ENCODE measurements at places on chromosomes 7 and 10.
A peak's percentile ranks its signal among the peaks of the same experiment; 100 is the strongest.

DNA sequence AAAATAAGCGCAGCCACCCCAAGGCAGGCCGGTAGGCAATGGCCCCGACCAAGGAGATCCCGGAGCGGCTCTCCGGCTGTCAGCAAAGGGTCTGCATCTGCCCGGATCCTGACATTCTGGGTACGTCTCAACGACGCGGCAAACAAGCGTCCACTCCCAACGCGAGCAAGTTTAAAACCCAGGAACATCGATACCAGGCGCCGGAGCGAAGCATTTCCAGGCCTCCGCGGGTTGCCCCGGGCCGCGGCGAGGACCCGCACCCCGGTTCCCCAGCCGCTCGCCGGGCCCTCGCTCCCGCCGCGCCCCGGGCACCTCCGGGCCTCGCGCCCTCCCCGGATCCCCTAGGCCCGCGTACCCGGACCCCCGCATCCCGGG lies 453 bp downstream of the URGCP start:
- DNase-seq, result no peak

DNA sequence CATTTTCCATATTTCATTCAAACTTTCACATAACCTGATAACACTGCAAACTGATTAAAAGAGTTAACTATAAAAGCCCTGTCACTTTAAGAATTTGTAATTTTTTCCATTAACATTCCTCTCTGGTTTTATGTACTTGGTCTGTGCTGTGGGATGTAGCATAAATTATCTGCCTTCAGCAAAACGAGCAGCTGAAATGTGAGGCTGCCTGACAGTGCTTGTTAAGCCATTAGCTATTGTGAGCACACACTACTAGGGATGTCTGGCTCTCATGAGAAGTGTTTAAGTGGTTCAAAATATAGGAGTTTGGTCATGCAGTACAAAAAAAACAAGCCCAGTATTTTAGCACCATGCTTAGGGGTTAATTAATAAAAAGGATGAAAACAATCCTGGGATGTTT lies 63.0 kb downstream of the HOXA1 start:
- DNase-seq, result no peak

DNA sequence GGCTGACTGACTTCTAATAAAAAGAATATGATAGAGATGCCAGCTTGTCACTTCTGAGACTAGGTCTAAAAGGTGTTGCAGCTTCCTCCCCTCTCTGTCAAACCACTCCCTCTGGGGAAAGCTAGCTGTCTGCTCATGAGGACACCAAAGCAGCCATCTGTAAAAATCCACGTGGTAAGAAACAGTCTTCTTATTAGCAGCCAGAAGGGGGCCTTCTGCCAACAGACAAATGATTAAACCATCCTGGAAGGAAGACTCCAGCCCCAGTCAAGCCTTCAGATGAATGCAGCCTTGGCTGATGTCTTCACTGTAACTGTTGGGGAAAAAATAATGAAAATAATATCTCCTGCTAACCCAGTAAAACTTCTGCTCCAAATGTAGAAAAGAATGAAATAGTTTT lies 41.9 kb upstream of the DAGLB start:
- DNase-seq, result no peak

- DNase-seq, result no peak
Observed at GRCh38 chr10:35896001-35896400, 253.9 kb upstream of the FZD8 start.

GRCh38 chr10:71751515-71752224 lies 21.6 kb downstream of the VSIR start:
- no peak for DNase-seq

GRCh38 chr10:122142641-122143237 lies 128.4 kb upstream of the BTBD16 start:
- no peak for DNase-seq

DNA sequence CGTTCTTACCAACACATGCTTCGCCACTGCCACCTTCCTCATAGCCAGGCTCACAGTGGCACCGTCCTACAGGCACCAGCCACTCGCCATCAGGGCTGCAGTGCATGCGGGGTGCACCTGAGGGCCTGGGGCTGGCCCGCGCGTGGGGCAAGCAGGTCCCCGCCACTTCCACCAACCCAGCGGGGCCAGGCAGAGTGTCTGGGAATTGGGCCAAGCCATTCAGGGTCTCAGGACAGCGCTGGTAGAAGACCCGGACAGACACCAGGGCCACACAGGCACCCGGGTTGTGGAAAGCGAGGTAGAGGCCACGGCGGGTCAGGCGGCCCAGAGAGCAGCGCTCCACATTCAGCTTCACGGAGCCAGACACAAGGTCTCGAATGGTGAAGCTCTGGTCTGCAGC lies 9.0 kb downstream of the EPHA1 start:
- DNase-seq, result no peak

DNA sequence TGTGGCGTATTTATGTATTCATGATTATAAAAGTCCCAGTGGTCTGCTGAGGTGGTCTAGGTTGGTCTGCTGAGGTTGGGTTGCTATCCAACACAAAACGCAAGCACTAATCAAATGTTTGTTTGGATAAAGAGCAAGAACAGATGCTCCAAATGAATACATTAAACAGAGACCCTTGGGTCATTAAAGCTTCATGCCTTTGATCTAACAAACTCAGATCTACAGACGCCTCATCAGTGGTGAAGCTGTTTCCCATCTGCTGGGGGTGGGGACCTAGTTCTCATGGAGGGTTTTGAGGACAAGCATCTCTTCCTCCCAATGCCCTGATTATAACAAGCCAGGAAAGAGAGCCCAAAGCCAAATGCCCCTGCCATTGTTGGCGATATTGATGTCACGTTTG lies 786.7 kb downstream of the NRG3 start:
- no peak for DNase-seq

DNA sequence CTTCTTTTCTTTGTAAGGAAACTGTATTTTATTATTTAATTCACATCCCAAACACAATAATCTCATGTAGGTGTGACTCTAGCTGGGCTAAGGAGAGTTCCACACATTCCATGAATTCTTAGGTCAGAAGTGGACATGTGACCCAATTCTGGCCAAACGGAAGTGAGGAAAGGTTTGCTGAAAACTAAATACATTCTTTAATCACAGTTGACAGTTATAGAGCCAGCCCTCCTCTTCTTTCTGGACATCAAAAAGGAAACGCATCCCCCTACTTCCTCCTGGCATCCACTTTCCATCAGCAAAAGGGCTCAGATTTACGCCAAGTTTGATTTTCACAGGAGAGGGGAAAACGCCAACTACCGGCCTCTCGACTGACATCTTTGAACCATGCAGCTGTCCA lies 774.4 kb upstream of the POM121L12 start:
- no peak for DNase-seq

DNA sequence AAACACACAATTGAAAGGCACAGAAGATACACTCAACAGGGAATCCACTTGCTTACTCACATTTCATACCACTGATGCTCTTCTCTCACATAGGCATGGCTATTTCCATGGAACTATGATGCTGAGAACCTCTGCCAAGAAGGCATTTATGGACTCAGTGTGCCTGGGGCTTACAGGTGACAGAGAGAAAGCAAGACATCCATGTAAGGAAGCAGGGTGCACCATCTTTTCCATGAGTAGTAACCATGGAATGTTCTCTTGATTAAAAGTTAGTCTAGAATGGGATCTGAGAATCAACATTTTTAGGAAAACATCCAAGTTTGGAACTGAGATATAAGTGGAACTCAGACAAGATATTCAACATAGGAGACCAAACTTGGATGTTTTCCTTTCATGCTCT lies 52.5 kb upstream of the MACC1 start:
- DNase-seq, result peak; percentile 54

DNA sequence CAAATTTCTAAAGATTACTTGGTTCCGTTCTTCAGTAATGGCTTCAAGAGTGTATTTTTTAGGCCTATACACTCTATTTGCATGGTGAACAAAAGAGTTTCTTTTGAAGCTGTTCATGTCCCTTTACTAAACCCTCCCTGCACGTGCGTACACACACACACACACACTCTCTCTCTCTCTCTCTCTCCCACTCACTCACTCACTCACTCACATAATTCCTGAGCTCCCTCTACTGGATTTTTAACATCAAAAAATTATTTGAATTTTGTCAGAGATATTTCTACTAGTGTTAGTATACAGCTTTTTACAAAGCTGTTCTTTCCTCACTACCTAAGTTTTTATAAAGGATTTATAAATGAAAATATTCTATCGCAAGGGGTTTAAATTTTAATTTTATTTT lies 85.9 kb downstream of the UBE3C start:
- no peak for DNase-seq

DNA sequence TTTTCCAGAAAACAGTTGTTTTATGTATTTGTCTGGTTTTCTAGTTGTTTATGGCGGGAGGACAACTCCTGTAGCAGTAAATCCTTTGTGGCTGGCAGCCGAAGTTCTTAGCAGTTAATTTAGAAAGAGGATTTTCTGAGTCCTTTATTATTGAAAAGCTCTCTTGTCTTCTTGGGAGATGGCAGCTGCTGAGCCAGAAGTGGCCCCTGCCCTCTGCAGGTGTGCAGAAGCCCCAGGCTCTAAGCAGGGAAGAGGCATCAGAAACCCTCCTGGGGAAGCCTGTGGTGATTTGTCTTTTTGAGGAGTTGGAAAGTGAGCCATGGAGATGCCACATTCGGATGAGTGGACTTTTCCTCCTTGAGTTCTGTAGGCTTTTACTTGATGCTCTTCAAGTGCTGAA lies 106.3 kb downstream of the GLRX3 start:
- DNase-seq, result no peak

DNA sequence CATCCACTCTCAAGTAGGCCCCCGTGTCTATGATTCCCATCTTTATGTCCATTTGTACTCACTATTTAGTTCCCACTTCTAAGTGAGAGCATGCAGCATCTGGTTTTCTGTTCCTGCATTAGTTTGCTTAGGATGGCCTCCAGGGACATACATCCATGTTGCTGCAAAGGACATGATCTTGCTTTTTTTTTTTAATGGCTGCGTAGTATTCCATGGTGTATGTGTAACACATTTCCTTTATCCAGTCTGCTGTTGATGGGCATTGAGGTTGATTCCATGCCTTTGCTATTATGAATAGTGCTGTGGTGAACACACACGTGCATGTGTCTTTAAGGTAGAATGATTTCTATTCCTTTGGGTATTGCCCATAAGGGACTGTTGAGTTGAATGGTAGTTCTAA lies 67.8 kb downstream of the SFMBT2 start:
- DNase-seq, result no peak

GRCh38 chr10:60575105-60575504 lies 185.4 kb upstream of the ANK3 start:
- DNase-seq, result no peak

GRCh38 chr7:158303121-158303520 lies 284.5 kb downstream of the PTPRN2 start:
- DNase-seq, result no peak

- DNase-seq, result no peak
Observed at GRCh38 chr7:8433477-8434289, at the start of gene NXPH1. Gene NXPH1 (plus strand): TSS chr7:8433609.

DNA sequence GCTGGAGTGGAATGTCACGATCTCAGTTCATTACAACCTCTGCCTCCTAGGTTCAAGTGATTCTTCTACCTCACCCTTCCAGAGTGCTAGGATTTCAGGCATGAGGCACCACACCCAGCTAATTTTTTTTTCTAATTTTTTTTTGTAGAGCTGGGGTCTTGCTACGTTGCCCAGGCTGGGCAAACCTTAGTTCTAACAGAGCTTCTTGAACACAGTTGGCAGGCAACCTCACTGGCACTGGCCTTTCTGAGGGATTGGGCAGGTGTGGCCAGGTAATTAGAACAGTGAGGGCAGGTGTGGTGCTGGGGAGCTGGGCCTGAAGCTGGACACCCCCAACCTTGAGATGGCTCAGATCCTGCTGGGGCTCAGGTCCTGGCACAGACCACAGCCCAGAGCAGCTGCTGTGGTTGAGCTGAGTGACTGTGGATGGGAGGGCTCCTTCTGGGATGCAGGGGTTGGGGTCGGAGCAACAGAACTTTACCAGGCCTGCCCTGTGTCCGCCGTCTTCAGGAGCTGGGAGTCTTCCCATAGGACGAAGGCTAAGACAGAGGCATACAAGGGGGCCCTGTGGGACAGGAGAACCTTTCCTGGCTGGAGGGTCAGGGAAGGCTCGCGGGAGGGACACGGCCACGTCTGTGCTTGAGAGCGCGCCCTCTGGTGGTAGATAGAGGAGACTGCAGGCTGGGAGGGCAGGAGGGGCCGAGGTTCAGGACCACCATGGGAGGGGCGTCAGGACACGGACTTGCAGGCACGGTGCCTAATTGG lies 48.2 kb downstream of the COL26A1 start:
- DNase-seq, result no peak

GRCh38 chr7:116232350-116232749 lies 22.0 kb downstream of the TES start:
- no peak for DNase-seq

DNA sequence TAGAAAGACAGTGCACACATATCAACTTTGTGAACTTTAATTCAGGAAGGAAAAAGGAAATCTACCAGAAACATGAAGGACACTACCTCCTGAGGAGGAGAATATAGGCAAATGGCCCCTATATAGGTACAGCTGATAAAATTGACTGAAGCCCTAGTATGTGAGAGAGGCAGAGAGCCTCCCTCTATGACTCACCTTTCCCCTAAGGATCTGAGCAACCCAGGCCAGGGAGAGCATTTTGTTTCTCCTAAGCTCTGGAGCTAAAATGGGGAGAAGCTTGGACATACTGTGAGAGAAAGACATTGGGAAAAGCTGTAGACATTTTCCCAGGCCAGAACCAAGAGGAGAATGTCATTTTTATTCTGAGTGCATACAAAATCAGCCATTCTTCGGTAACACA lies 303.5 kb downstream of the AHR start:
- DNase-seq, result no peak

- no peak for DNase-seq
Observed at GRCh38 chr7:103573479-103574058, 127.6 kb upstream of the SLC26A5 start.

- DNase-seq, result no peak
Observed at GRCh38 chr10:4067931-4068561, 283.0 kb upstream of the KLF6 start.

DNA sequence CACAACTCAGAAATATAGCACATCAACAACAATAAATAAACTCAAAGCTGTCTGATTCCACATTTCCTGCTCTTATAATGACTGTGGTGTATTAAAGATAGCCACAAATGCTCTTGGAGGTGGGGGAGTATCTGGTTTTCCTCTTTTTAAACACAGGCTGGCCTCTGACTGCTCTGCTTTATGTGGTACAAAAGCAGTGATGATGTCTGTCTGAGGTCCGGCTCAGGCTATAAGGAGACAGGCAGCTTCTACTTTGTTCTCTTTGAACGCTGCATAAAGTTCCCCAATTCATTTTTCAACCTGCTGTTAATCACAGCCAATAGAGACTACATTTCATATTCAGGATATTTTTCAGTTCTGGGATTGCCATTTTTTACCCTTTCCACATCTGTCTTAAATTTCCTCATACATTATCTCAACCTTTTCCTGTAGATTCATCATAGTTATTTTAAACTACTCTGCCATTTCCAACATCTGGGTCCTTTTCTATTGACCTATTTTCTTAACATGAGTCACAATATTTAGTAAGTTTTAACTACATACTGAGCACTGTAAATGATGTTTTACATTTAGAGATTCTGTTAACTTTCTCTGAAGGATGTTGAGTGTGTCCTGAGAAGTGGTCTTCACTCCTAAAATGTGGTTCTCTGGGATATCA lies 64.9 kb downstream of the CRPPA start:
- no peak for DNase-seq

GRCh38 chr7:40205992-40206391 lies 71.2 kb downstream of the SUGCT start:
- DNase-seq, result no peak

- DNase-seq, result peak; percentile 26
Observed at GRCh38 chr7:101017064-101017777, 2.7 kb upstream of the MUC17 start.
